ENCODE measurements at places on chromosomes 11 and 22.
A peak's percentile ranks its signal among the peaks of the same experiment; 100 is the strongest.

DNA sequence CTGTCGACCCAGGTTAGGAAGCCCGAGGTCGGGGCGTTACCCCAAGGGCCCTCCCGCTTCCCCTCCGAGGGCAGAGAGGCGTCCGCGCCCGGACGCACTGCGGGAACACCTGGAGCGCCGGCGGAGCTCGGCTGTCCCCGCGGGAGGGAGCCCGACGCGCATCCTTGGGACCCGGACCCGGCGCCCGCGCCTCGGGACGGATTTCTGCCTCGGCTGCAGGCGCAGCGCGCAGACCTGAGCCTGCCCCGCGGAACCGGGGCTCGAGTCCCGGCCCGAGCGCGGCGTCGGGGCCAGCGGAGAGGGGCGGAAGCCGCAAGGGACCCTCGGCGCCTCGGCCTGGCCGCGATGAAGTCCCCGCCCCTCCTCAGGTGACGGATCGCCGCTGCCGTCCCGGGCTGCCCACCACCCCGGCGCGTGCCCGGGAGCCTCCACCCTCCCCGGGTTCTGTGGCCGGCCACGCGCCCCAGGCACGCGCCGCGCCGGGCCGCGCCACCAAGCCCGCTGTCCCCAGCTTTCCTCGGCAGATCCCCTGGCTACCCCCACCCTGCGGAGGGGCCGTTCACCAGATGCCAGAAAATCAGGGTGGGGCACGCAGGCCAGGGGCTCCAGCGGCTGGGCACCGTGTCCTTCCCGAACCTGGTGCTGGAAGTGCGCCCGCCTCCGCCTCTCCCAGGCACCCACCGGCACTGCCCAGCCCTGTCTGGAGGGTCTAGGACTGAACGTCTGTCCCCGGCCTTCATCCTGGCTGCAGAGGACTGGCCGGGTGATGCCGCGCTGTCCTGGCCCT lies 410 bp downstream of the GLB1L3 start:
- no peak for DNase-seq

DNA sequence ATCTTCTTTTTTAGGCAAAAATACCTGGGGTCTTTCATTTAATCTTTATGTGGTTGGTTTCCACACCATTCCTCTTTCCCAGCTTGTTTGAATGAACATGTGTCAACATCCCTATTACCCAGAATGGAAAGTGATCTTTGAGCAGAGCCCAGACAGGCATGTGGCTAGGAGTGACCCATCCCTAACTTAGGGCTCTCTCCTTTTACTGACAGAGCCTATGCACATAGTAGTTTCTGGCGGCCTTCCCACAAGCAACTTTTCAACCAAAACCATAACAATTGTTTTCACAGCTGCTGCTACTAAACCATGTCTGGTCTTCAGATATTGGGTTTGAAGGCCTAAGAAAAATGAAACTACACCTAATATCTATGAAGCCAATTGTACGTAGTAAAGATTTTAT lies 107.5 kb downstream of the TENM4 start:
- no peak for DNase-seq

DNA sequence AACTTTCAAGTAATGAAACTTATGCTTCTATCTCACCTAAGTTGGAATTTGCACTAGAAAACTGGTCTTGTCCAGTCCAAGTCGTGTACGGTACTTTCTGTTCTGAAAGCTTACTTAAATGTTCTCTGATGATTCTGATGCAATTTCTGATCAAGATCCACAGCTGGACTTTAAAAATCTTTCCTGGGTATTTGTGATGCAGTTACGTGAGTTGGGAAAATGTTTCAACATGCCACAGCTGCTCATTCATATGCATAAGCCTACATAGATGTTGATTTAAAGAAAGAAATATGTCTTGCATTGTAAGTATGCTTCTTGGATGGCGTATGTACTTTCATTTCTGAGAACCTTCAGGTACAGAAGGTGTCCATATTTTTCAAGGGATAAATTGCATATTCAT lies 493.7 kb upstream of the CCDC90B start:
- DNase-seq, result no peak

- no peak for DNase-seq
These were observed 9.0 kb downstream of the KIRREL3 start for GRCh38 chr11:126991596-126991995.

DNA sequence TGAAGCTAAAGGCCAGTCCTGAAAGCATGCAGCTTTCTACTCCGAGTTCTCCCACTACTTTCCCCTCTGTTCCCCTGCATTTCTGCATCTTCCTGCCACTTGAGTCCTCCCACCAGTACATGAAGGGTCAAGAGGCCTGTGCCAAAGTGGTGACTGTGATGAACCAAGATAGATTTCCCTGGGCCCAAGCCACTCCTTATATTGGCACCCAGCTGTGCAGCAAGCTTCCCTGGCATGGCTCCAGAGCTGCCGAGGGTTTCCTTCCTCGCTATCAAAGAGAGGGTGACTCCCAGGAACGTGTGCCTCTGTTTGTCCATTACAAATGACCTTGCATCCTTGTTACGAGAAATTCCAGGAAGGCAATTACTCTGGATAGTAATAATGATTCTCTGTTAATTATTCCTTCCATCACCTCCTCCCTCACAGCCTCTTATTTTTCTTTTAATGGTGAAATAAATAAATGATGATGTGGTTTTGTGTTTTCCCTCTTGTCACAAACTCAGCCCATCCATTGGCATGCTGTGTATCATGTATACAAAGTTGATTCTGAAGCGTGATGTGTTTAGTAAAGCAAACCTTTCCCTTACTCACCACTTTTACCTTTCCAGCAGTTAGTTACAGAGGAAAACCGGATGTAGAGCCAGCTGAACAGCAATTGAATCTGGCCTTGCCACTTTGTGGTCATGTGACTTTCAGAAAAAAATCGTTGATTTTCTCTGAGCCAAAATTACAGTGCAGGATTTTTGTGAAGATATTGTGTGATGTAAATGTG lies 8.3 kb downstream of the SRSF8 start:
- no peak for DNase-seq

GRCh38 chr22:36891646-36892045 lies 21.8 kb upstream of the CSF2RB start:
- DNase-seq, result no peak

DNA sequence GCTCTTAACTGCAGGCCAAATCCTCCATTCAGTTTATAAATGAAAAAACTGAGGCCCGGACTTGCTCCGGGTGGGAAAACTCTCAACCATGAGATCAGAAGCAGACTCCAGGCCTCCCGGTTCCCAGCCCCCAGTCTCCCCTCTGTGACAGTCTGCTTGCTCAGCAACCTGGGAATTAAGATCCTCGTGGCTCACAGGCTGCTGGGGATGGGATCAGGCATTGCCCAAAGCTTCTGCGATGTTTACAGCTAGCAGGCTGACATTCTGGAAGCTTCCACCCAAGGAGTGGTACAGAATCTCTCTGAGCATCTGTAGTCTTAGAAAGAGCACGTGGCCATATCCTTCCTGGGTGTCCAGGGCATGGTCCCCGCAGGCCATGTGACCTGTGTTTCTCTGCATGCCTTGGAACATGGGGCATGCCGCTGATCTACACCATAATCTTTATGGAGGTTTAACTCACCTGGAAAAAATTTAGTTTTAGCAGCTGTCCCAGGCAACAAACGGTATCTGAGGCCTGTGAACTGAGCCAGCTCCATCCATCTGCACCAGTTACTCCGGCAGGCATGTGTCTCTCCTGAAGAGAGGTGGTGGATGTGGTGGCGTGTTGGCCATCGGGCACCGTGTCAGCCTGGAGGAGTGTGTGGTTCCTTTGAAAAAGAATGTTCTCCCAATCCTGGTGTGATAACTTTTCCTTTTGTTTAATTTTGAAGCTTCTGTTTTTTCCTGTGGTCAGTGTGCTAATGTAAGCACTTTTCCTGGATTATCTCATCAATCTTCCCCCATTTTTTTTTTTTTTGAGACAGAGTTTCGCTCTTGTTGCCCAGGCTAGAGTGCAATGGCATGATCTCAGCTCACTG lies 7.9 kb downstream of the FBLN1 start:
- no peak for DNase-seq

GRCh38 chr11:79167510-79168188 lies 273.2 kb downstream of the TENM4 start:
- no peak for DNase-seq

DNA sequence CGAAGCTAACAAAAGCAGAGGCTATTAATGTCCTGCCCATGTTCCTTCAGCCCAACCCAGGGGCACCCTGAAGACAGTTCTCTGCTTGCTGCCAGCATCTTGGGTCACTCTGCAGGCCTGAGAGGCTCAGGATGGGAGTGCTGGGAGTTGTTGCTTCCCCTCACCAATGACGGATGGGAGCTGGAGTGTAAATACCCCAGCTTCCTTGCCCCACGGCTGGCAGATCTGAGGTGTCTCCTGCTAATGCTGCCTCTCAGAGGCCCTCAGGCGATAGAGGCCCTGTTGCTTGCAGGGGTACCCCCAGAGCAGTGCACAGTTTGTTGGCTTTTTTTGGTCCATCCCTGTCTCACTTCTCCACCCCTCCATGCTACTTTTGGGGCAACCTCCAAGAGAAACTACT lies 32.9 kb downstream of the IFT27 start:
- DNase-seq, result no peak

DNA sequence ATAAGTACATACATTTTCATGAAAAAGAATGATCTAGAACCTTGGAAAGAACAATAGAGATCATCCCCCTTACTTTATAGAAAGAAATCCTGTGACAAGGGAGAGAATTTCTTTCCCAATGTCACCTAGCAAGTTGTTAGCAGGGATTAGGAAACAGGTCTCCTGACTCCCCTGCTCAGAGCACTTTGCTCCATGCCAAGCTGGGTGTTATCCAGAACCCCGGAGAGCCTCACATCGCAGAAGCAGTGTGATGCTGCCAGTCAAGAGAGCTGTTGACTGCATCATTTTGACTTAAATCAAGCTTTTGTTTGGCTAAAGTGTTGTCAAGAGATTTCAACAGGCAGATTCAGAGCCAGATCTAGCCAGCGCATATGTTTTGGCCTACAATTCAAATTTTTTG lies 3.6 kb upstream of the RRAS2 start:
- no peak for DNase-seq

DNA sequence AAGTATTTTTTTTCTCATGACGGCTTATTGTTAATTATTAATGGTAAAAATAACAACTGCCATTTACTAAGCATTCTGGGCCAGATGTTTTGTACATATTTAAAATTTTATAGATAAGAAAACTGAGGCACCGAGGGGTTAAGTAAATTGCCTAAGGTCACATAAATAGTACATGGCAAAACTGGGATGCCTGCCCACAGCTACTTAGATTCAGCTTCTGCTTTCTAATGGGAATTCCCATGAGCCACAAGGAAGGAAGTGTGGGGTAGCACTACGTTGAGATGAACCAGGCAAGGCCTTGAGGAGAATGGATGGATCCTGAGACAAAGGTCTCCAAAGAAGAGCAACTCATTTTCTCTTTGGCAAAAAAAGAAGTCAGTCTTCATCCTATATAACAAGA lies 11.9 kb upstream of the PHF21A start:
- DNase-seq, result no peak

DNA sequence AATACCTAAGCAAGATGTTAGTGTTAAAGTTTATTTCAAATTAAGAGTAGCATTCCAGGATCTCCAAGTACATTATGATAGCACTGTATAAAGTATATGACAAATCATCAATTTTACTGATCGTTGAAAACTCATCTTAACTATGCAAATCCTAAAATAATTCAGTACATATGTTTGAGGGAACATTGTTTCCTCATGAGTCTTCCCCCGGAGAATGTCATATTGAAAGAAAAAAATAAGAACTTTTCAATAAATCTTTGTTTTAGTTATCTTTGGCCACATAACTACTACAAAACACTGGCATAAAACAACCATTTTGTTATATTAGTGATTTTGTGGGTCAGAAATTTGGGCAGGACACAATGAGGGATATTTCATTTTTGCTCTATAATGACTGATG lies 135.4 kb downstream of the METTL15 start:
- DNase-seq, result peak; percentile 66

- peak; percentile 94 for DNase-seq
These were observed 50.5 kb downstream of the MAPK1 start for GRCh38 chr22:21816787-21817496.

DNA sequence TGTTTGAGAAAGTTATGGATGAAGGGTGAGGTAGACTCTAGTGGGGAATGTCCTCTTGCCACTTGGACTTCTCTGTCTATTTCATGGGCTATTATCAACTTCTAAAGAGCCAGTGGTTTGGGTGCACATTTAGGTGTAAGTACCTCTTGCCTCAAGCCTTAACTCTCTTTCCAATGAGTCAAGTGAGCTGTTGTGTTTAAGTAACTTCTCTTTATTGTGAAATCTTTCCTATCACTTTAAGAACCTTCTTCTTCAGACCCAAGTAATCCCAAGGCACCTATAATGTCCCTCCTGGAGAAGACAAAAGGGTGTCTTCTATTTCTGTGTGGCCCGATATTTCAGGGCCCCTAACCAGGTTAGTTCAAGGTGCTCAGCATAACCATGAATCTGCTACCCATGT lies 90.5 kb upstream of the VPREB1 start:
- DNase-seq, result no peak

- DNase-seq, result peak; percentile 82
These were observed 3.9 kb upstream of the BCL9L start for GRCh38 chr11:118929501-118930093.

DNA sequence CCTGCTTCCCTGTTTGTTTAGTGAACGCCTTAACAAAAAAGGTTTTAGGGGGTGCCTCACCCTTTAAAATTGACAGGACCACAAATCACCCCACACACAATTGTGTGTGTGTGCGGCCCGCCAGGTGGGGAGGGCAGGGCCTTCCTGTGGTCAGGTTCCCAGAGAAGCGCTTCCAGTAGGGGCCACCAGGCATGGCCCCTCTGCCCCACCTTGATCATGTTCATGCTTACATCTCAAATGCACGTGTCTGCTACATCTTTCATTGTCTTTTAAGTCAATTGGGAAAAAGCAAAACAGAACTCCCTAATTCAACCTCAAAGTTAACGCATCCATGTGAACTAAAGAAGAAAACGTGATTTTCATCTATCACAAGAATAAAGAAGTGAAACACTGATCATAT lies 1335.3 kb downstream of the TBC1D22A start:
- no peak for DNase-seq

GRCh38 chr11:93821617-93822016 lies 28.8 kb downstream of the VSTM5 start:
- DNase-seq, result no peak

- no peak for DNase-seq
These were observed 165.0 kb downstream of the SOX6 start for GRCh38 chr11:16191212-16191867.

DNA sequence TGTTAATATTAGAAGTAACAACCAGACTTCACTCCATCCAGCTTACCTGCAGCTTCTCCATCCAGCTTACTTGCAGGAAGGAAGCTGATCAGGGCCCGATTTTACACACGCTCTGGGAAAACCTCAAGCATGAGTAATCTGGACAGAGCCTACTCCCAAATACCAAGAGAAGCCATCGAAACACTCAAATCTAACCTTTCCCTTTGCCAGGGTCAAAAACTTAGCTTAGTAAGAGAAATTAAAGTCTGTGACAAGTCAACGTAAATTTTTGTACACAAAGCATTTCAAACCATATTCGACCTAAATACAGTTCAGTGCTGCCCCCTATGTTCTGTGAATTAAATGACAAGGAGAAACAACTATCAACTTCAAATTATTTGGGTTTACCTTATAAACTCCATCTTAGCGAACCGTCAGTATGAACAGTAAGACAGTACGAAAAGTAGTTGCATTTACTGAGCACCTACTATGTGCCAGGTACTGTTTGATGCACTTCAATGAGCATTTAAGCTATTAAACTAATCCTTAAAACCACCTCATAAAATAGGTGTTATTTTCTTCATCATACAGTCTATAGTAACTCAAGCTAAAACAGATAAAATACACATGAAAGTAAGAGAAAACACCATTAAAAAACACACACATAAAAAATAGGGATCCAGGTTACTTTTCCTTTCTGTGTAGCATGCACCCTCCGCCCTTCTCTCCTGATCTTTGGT lies 36.9 kb downstream of the ARFGAP3 start:
- DNase-seq, result peak; percentile 59

- DNase-seq, result no peak
These were observed 11.6 kb downstream of the SREBF2 start for GRCh38 chr22:41844513-41844912.

Data from AG10803 (cell line).